ENCODE measurements at places on chromosomes 5 and 9.

DNA sequence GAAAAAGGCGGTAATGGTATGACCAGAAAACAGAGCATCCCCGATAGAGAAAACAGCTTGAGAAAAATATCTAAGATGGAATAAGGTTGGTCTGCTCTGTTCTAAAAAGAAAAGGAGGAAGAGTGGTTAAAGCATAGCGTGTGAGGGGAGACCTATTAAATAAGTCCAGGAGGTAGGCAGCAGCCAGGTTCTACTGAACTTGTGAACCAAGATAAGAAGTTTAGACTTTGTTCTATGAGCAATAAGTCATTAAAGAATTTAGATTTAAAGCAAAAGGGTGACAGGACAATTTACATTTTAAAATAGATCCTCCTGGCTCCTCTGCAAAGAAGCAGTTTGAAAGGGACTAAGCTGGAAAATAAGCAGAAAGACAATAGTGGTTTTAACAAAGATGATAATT, 81.3 kb upstream of the COX7C start:
- DNase-seq: no peak

GRCh38 chr9:109245310-109245897, 75.5 kb downstream of the EPB41L4B start:
- no peak for DNase-seq

GRCh38 chr9:92608241-92608908, 61.6 kb downstream of the IPPK start:
- DNase-seq: no peak

- no peak for DNase-seq
Measured at GRCh38 chr5:20536813-20537212, 548.8 kb upstream of the CDH18 start.

- no peak for DNase-seq
Measured at GRCh38 chr5:72393052-72393451, 72.9 kb downstream of the PTCD2 start.

GRCh38 chr5:73321757-73322436, 126.7 kb downstream of the FOXD1 start:
- DNase-seq: no peak

- no peak for DNase-seq
Measured at GRCh38 chr5:34001241-34001841, 6.5 kb downstream of the AMACR start.

DNA sequence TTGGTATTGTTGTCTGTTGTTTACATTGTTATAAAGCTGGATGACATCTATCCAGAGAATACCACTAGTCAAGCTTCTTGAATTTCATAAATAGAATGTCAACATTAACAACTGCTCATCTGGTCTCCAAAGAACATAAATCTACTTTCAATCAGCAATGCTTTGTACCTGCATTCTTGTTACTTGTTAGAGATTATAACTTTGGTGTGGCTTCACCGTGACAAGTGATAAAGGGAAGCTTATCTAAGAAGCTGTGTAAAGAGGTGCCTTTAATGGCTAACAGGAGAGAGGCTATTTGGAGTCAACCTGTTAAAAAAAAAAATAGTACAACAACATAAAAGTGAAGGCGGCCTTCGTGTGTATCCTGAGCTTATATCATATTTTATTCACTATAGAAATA, 41.8 kb downstream of the MUSK start:
- DNase-seq: no peak

GRCh38 chr9:108956631-108957026, 22.4 kb downstream of the ABITRAM start:
- no peak for DNase-seq
